Kidney epithelial cell (primary cell): ENCODE measurements at places on chromosomes 2 and 18. TPM values are rescaled to one million over a fixed set of nuclear protein-coding genes. Genes with fewer than 3 reads are reported as not detected.

- DNase-seq, result no peak
Observed at GRCh38 chr2:127874378-127875269, 11.1 kb downstream of the AMMECR1L start.

DNA sequence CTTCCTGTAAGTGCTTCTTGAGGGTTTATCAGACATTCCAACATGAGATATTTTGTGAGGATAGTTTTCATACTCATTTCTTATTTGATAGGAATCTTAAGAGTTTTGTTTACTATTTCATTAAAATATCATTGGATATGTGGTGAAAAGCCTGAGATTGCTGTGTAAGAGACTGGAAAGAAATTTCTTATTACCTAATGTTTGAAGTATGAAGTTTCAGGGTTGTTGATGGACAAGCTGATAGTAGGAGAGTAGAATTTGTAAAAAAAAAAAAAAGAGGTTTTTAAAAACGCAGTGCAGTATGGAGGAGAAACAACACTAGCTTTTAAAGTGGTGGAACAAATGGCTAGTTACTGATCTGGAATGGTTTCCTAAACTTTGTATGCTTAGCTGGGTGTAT, 7.7 kb downstream of the EPB41L5 start:
- DNase-seq, result no peak

DNA sequence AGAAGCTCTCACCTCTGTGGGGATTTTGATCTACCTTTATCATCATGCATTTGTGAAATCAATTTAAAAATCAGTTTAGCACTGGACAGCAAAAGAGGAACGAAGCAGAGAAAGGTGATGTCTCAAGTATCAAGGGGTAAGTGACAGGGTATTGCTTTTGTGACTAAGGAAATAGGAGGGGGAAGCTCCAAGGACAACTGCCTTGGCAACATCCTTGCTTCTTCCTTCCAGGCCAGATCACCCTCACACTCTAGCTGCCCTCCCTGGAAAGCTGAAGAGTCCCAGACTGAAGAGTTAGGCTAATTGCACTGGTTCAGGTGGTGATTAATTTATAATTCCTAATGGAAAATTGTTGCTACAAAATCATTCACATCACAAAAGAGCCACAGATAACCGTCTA, 859.1 kb upstream of the ACVR2A start:
- DNase-seq, result no peak

GRCh38 chr2:85501248-85501647, 37.7 kb upstream of the MAT2A start:
- no peak for DNase-seq

DNA sequence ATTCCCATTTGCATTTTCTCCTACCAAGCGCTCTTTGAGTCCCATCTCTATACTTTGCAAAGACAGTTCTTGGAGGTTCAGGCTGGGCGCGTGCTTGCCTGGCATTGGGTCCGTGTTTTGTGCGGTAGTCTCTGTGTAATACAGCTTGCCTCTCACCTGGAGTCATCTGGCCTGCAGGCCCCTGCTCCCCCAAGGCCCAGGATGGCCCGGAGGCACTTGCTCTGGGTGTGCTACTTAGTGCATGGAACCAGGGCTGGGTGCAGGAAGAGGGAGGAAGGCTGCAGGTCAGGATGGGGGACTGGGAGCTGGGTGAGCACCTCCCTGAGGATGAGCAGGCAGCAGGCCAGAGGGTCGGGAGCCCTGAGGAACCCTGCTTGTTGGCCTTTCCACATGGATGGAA, 220.9 kb downstream of the LDLRAD4 start:
- DNase-seq, result no peak

DNA sequence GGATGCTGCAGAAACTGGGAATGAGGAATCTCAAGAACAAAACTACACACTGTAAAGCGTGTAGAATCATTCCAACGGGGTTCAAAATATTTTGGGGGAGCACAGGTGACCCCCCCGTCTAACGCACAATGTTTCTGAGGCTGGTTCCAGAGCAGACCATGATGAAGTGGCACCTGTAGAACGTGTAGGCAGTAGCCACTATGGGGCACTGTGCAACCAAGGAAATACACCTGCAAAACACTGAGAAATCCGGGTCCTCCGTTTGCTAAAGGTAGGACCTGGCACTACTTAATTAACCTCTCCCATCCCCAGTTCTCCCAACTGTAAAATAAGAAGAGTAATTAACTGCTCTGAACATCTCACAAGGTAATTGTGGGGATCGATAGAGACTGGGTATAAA, 22.6 kb downstream of the ST6GAL2 start:
- no peak for DNase-seq

DNA sequence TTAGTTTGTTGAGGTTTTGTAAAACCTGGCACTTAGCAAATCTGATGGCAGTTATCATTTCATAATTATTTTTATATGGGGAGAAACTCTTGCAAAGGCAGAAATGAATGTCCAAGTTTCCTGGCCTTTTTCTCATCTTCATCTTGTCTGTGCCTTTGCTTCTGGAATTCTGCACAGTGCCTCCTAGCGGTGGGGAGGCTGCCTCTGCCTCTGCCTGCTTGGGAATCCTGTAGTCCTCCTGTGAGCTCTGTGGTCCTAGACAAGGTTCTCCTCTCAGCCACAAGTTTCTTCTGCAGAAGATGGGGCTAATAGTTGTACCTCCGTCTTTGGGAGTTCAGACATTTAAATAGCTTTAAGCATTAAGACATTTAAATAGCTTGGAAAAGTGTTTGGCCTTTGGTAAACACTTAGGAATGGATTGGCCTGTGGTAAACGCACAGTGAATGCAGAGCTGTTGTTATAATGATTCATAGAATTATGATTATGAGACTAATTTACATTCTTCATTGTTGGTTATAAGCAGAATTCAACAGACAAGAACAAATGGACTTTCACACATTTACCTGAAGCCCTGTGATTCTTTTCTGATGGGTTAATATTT, 101.2 kb downstream of the ZNF236 start:
- DNase-seq, result no peak

DNA sequence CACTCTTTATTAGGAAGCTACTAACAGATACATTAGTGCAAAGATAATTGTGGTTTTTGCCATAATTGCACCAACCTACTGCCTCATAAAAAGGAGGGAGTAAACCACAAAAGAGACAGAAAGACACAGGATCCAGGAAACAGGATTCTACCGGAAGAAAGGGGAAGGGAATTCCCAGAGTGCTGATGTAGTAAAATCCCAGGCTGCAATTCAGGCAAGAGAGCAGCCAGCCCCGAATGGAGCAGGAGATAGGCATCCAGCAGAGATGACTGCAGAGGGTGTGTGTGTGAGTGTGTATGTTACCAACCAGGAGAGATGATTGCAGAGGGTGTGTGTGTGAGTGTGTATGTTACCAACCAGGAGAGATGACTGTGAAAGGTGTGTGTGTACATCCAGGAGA, 84.4 kb downstream of the KCNS3 start:
- peak; percentile 14 for DNase-seq

DNA sequence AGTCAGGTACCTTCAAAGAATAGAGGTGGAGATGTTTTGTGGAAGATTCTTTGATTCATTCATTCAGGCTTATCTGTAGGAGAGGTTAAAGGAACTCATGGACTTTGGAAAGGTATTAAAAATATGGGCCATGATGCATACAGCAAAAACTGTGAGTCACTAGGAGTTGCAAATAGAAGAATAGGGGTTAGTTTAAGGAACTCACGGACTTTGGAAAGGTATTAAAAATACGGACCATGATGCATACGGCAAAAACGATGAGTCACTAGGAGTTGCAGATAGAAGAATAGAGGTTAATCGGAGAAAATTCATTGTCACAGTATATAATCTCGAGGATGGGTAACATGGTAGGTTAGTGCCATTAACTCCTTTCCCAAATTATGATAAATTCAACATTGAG, 41.2 kb downstream of the SLC9A2 start:
- DNase-seq, result no peak

GRCh38 chr18:73408469-73408868, 540.7 kb upstream of the NETO1 start:
- DNase-seq, result no peak

DNA sequence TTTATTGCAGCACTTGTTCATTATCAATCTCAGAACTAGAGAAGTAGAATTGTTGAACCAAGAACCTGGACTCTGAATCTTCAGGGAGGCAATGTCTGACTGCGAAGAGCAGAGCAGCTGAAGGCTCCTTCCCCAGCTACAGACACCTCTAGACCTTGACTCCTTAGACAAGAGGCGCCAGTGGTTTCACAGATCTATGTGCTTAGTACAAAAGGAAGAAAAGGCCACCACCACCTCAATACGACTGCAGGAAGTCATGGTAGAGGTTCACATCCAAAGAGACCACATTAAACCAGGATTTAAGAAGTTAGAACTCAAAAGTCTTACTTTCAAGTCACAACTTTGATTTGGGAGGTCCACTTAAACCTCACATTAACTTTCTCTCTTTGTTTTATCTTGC, 158.1 kb upstream of the VRK2 start:
- DNase-seq, result no peak

GRCh38 chr2:175030380-175031271, 25.4 kb upstream of the CHN1 start:
- no peak for DNase-seq

DNA sequence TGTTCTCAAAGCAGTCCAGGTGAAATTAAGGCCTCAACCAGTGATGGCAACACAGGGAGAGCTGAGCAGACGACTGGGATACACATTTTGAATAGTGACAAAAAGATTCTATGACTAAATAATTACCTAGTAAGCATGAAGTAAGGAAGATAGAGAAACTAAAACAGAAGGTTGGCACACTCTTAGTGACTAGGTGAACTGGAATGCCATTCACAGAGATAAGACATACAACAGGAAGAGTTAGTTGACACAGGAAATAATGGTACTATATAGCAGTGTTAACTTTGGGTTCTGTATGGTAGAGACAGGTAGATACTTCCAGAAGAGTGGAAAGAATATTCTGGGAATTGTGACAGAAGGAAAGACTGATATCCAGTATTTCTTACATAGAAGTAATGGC, 181.8 kb upstream of the NT5C1B start:
- no peak for DNase-seq

DNA sequence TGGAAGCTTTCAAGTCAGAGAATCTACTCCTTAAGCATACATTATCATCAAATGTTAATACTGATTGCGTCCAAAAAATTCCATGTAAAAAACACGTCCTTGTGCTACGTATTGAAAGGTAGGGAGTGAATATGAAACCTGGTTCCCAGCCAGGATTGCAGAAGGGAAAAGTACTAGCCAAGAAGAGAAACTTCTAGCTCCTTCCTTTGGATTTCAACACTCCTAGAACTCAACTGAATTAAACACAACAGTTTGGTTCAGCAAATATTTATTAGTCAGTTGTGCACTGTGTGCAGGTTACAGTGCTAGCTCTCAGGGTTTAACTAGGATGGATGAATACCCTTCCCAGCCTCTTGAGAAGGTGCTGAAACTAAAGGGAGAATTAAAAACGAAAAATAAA, 33.9 kb upstream of the FHL2 start:
- DNase-seq, result no peak

DNA sequence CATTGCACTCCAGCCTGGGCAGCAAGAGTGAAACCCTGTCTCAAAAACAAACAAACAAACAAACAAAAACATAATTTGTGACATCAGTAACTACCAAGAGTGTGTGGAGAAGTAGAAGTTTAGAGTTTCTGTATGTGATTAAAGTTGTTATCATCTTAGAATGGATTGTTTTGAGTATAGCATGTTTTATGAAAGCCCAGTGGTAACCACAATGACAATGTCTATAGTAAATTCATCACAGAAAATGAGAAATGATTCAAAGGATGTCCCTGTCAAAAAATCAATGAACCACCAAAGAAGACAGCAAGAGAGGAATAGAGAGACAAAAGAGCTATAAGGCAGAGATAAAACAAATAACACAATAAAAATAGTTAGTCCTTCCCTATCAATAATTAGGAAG, 1299.2 kb downstream of the CNTNAP5 start:
- DNase-seq, result no peak

- no peak for DNase-seq
Observed at GRCh38 chr2:164600763-164601162, 20.5 kb downstream of the GRB14 start.

DNA sequence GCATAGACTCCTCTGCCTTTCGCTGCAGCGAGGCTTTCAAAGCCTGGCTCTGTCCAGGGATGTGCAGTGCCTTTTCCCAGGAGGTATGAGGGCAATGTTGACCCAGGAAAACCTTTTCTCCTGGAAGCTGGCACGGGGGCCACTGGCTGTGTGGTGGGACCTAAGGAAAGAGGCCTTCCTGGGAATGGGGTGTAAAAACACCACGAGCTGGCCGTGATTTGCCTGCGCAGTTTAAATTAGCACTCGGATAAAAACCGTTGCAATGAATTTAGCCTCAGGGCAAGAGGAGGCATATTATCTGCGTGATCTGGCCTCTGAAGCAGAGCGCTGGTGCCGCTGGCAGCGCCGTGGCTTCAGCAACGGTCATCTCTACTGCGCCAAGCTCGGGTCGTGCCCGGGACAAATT, 3.0 kb downstream of the OSR1 start:
- DNase-seq, result no peak

DNA sequence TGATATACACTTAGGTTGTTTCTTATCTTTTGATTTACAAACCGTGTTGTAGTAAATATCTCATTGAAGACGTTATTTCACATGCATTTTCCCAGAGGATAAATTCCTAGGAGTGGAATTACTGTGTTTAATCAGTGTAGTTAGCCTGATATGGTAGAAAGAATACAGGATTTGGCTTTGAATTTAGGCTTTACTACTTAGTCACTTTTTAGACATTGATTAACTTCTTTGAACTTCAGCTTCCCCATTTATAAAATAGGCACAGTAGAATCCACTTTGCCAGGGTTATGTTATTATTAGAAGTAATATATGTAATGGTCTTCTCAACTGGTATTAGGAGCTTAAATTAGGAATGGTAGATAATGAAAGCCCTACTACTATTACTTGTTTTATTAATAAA, 27.4 kb downstream of the PSMD14 start:
- no peak for DNase-seq

DNA sequence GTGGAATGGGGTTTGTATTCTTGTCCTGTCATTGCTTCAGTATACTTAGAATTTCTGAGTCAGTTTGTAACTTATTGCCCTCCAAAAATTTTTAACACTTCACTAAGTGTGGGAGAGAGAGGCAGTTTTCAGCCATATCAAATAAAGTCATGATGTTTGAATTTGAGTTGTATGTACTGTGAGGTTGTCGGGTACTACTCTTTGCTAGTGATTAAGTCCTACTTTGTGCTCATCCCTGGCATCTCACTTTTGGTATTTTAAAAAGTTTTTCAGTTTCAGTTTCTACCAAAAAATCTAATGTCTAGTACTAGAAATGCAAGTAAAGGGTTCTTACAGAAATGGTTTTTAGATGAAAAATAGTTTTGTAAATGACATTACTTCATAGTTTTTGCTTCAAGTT, 40.7 kb downstream of the EIF5B start:
- DNase-seq, result no peak

GRCh38 chr2:8694737-8695136, 12.9 kb downstream of the ID2 start:
- no peak for DNase-seq

Gene CHRND
- total RNA-seq, result not detected in 2 replicates

Gene RAPGEF4
- 0.71 and 1.0 TPM in 2 replicates for total RNA-seq

Gene CD302
- 0.92 and 1.4 TPM in 2 replicates for total RNA-seq

Gene CIAO1
- total RNA-seq, result 73.7 and 114 TPM in 2 replicates

Gene OBSL1
- 39.8 and 41.0 TPM in 2 replicates for total RNA-seq

Gene WNT10A
- 5.6 and 7.1 TPM in 2 replicates for total RNA-seq

Gene MGAT5
- total RNA-seq, result 32.5 and 38.3 TPM in 2 replicates

Gene SULT1C2
- total RNA-seq, result 8.4 and 10.4 TPM in 2 replicates

Gene ZNF385B
- total RNA-seq, result 0.25 TPM in 1 of 2 replicates, not detected in the other

Gene MRO
- 0.07 TPM in 1 of 2 replicates, not detected in the other for total RNA-seq

Gene SALL3
- 2.1 TPM in 2 replicates for total RNA-seq

Gene THSD7B
- 0.04 and 0.62 TPM in 2 replicates for total RNA-seq

Gene CAPN13
- total RNA-seq, result 0.07 TPM in 1 of 2 replicates, not detected in the other

Gene DCC
- 0.04 and 0.07 TPM in 2 replicates for total RNA-seq
